ENCODE measurements at places on chromosomes 4 and X. TPM values are rescaled to one million over a fixed set of nuclear protein-coding genes. Genes with fewer than 3 reads are reported as not detected.

The SLIT2 gene
- total RNA-seq = 4.7 TPM

The KLF8 gene
- 2.7 TPM for total RNA-seq

The DDX53 gene
- total RNA-seq = not detected

The MID1 gene
- 1.6 TPM for total RNA-seq

The SPINK2 gene
- not detected for total RNA-seq

The PLAC8 gene
- 1.0 TPM for total RNA-seq

The SLC10A6 gene
- total RNA-seq = 0.32 TPM

The CRMP1 gene
- 0.39 TPM for total RNA-seq

The HDX gene
- total RNA-seq = 0.86 TPM

The ENOX2 gene
- 12.4 TPM for total RNA-seq

The NKX3-2 gene
- total RNA-seq = 0.08 TPM

The ITM2A gene
- total RNA-seq = 63.4 TPM

The RASGEF1B gene
- total RNA-seq = 1.9 TPM

The ARAF gene
- 106 TPM for total RNA-seq

The ADH1A gene
- total RNA-seq = 0.30 TPM

The CT47B1 gene
- total RNA-seq = not detected

The AKAP4 gene
- total RNA-seq = not detected

The BMX gene
- total RNA-seq = 1.2 TPM

The NPY2R gene
- total RNA-seq = not detected

The PRPS1 gene
- 30.5 TPM for total RNA-seq

The UBE2D3 gene
- 346 TPM for total RNA-seq

The SRPX2 gene
- 5.1 TPM for total RNA-seq

The TASL gene
- total RNA-seq = 0.12 TPM

The NUDT11 gene
- 0.17 TPM for total RNA-seq

The DCTD gene
- total RNA-seq = 46.7 TPM

The KIAA1210 gene
- not detected for total RNA-seq

The KDR gene
- 19.4 TPM for total RNA-seq

The UTP14A gene
- 15.2 TPM for total RNA-seq

The MCF2 gene
- total RNA-seq = 0.14 TPM

The ASB9 gene
- total RNA-seq = 0.71 TPM

The CDKL5 gene
- total RNA-seq = 3.8 TPM

The RNF175 gene
- not detected for total RNA-seq

The CFAP47 gene
- total RNA-seq = not detected

The GPR82 gene
- total RNA-seq = not detected

The SFRP2 gene
- 9.5 TPM for total RNA-seq

The TMSB15C gene
- total RNA-seq = 0.11 TPM

The USP17L15 gene
- not detected for total RNA-seq

The SLC10A4 gene
- total RNA-seq = 0.22 TPM

The OPN1MW2 gene
- not detected for total RNA-seq

The XK gene
- 3.2 TPM for total RNA-seq

The RAI2 gene
- total RNA-seq = 3.2 TPM

The CDKL2 gene
- not detected for total RNA-seq

The CTAG2 gene
- not detected for total RNA-seq

The COL4A5 gene
- 4.0 TPM for total RNA-seq

The CT55 gene
- not detected for total RNA-seq
